Transverse colon (tissue), 4 donors: ENCODE measurements at places on chromosomes 11 and 22. TPM values are rescaled to one million over a fixed set of nuclear protein-coding genes. Genes with fewer than 3 reads are reported as not detected.

TMEM225 gene
- not detected for total RNA-seq

PATE2 gene
- total RNA-seq = not detected

SCN4B gene
- 0.75 TPM for total RNA-seq

OR5P2 gene
- total RNA-seq = not detected

HINFP gene
- 49.0 TPM for total RNA-seq

SERHL2 gene
- 0.95 TPM for total RNA-seq

OR6T1 gene
- not detected for total RNA-seq

CHRM4 gene
- 0.82 TPM for total RNA-seq

EMID1 gene
- 1.9 TPM for total RNA-seq

RFPL2 gene
- not detected for total RNA-seq

SESN3 gene
- total RNA-seq = 3.4 TPM

WDR74 gene
- total RNA-seq = 25.5 TPM

FGF4 gene
- total RNA-seq = not detected

SCGB2A2 gene
- total RNA-seq = not detected

CCDC116 gene
- total RNA-seq = not detected

DNA sequence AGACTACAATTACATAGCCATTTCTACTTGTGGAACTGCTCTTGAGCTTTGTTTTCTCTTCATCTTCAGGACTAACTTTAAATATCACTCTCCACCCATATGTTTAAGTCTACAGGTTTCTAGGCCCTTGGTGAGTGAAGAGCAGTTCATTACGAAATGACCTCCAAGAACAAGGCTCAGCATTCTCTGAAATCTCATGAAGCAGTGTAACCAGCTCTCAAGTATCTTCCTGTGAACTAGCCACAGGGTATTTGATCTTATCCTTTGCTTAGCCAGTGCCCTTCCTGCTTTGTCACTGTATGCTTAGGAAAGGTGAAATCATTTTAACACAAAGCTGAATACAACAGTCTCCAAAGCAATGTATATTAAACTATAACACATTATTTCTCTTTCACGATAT is 20.4 kb upstream of the LYVE1 start:
- no peak for DNase-seq

GRCh38 chr11:76795290-76795935 is 12.3 kb downstream of the TSKU start:
- DNase-seq = no peak

GRCh38 chr11:68828155-68828931 is 13.4 kb downstream of the CPT1A start:
- DNase-seq = no peak

DNA sequence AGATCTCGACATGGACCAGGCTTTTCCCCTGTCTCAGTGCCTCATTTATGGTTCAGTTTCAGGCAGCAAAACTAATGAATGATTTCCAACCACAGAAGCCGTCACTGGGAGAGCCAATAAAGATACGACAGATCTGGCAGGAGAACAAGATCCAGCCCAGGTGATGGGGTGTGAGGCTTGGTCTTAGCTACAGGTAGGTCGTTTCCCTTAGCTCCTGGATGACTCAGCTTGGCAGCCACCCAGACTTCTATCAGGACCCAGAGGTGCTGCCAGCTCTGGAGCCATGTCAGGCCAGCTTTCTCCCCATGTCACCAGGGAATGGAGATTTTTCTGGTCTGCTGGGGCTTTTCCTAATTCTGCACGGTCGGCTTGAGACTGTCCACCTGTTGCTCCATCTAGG is 36.3 kb upstream of the APOBEC3A start:
- peak; percentile 91 for DNase-seq

GRCh38 chr22:49664891-49665290 is 162.8 kb downstream of the BRD1 start:
- no peak for DNase-seq

GRCh38 chr11:61513143-61513765 is 4.7 kb downstream of the LRRC10B start:
- DNase-seq = no peak

DNA sequence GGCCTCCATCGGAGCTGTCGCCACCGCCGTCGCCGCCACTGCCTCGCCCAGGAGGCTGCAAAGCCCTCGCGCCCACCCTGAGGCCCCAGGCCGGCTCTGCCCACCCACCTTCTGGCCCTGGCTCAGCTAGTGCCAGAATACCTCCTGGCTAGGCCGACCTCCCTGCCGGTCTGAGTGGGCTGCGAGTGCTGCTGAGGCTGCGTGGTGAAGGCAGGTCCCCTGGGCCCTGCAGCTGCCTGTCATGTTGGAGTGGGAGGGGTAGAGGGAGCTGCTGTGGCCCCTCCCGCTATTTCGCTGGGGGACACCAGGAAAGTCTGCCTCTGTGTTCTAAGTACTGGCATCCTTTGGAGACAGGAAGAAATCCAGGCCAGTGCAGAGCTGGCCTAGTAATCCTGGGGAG is 34.2 kb downstream of the LRRC10B start:
- no peak for DNase-seq

- DNase-seq = no peak
These were observed 50.5 kb upstream of the ZBED5 start for GRCh38 chr11:10908215-10908951.

- no peak for DNase-seq
These were observed 9.0 kb downstream of the DGAT2 start for GRCh38 chr11:75777461-75778110.

DNA sequence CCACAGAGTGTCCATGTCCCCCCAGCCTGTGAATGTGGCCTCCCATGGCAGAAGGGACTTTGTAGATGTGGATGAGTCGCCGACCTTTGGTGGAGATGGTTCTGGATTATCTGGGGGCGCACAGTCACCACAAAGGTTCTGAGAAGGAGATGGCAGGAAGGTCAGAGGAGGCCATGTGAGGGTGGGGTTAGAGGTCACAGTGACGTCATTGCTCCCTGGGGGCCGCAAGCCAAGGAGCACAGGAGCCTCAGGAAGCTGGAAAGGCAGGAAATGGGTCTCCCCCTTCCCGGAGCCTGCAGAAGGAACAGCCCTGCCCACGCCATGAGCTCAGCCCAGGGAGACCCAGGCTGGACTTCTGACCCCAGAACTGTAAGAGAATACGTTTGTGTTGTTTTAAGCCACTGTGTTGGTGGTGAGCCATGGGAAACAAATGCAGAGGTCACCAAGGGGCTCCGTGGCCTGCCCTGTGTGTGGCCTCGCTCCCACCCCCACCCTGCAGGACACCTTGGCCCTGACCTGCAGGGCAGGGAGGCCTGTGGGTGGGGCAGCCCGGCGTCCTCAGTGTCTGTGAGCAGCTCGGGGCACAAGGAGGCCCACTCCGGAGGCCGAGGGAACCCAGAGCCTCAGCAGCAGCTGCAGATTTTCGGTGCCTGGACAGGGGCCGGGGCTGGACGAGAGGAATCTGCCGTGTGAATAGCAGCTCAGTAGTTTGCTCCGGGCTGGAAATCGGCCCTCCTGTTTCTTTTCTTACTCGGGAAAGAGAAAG is 32.1 kb downstream of the GRAMD4 start:
- DNase-seq = peak; percentile 48

DNA sequence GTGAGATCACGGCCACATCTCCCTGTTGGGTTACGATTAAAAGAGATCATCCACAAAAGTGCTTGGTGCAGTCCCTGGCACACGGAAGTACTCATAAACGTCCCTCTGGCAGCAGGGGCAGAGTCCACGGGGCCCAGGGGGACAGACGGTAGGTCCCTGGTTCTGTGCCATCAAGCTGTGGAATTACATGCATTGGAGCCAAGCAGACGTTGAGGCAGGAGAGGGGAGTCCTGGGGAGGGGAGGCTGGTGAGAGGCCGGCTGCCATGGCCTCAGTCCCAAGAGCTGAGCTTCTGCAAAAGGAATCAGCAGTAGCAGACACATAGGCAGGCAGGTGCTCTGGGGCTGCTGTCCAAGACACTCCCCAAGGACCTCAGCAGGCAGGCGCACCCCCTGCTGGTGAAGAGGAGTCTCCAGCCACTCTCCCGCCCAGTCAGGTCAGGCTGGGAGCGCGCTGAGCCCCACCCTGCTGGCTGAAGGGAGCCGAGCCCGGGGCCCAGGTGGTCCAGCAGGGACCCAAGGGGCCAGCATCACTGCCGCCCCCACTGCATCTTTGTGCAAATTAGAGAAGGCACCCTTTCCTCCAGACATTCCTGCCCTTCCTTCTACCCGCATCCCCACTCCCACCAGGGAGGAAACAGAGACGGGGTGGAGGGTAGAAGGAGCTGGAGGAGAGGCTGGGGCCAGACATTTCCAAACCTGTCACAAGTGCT is 7.6 kb upstream of the KCTD17 start:
- DNase-seq = peak; percentile 89

DNA sequence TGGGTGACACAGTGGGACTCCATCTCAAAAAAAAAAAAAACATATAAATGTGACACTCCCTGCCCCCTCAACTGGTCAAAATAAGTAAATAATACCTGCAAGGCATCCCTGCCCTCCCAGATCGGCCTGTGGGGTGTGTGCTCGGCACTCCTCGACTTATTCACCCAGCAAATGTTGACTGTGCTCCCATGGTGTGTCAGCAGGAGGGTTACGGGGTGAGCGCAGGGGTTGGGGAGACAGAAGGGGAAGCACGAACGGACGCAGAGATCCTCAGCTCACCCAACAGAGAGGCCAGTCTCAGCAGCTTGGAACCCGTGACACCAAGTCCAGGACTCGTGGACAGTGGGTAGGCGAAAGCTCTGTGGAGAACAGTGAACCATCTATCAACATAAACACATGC is 1.6 kb upstream of the ADM2 start:
- DNase-seq = no peak

DNA sequence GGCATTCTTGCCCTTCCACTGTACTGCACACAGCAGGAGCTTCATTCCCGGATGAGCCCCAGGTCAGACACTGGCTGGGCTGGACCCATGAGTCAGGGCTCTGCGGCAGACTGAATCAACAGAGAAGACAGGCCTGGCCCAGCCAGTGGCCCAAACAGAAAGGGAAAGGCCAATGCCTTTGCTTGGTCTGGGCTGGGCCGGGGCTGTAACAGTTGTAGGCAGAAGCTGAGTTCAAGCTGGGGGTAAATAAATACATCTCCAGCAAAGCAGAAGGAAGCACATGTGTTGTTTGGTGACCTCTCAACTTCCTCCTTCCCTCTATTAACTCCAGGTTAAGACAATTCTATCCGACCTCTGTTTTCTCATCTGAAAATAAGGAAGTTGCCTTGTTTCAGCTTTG is 1.8 kb upstream of the SMIM35 start:
- DNase-seq = peak; percentile 63

DNA sequence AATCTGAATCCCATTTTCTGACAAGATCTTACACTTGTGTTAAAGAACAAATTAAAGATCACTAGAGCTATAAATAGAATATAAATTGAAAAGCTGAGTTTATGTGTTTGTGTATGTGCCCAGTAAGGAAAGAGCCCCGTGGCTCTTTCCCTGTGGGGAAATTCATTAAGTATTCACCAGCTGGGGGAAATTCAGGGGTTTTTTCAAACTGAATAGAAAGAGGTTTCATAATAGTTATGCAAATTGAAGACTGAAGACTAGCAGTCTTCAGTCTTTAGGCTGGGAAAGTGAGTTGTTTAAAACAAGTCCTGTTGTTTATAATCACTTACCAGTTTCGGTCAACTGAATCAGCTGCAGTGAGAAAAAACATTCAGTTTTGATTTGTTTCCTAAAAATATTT is 11.3 kb upstream of the MS4A7 start:
- no peak for DNase-seq

GRCh38 chr11:114832532-114833125 is 154.3 kb downstream of the NXPE2 start:
- no peak for DNase-seq

- DNase-seq = no peak
These were observed 171.5 kb downstream of the FAT3 start for GRCh38 chr11:92396133-92396532.

- DNase-seq = no peak
These were observed 199.1 kb upstream of the NCAM1 start for GRCh38 chr11:112761911-112762706.

DNA sequence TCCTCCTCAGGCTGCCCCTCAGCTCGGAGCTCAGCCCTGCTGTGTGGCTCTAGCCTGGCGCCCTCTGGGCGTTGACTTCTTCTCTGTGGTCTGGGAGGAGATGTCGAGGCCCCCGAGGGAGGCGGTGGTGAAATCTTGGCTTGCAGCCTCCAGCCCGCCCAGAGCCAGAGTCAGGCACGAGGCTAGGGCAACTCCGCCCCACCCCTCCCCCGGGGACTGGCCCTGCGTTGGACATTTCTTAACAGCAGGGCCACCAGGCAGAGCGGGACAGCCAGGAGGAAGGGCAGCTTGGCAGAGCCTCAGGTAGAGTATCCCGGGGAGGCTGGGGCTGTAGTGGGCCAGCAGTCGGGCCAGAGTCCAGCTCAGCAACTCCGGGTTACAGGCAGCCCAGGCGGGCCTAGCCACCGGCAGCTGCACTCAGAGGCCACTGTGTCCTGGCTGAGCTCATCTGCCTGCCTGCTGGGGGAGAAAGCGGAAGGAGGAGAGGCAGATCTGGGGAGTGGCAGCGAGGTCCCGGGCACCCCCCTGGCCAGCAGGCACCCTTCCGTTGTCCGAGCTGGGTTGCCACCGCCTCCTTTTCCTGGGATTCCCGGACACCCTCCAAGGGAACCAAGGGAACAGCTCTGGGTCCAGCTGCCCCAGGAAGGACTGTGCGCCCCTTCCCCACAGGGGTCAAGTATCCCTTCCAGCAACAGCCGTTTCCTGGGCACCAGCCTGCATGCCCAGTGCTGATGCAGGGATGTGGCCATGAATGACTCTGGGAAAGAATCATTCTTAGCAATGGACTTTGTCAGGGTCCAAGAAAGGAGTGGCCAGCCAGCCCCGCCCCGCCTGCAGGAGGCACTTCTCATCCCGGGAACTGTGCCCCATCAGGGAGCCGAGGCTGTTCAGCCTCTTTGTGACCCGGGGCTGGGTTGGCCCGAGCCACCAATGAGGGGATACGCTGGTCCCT is at the start of gene ALDH3B1:
TSS of gene ALDH3B1 (plus strand) at position 238 of the 952 bp plus-strand sequence. CDS start 4,971 bp downstream, outside the sequence.
- peak; percentile 92 for DNase-seq

DNA sequence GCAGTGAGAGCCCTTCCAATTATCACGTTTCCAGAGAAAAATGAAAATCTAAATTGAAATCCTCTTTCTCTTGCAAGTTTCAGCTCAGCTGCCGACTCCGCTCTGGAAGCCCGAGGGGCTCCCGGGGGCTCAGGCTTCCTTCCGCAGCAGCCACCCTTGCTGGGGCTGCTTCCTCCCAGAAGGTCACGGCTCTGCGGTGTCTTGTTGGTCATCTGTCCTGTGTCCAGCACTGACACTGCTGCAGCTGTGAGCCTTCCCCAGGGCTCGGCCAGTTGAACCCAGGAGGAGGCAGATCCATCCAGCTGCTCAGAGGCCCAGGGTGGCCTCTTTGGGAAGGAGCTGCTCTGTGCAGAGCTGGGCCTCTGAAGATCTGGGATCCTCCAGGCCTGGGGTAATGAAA is 1337.2 kb downstream of the TBC1D22A start:
- no peak for DNase-seq

DNA sequence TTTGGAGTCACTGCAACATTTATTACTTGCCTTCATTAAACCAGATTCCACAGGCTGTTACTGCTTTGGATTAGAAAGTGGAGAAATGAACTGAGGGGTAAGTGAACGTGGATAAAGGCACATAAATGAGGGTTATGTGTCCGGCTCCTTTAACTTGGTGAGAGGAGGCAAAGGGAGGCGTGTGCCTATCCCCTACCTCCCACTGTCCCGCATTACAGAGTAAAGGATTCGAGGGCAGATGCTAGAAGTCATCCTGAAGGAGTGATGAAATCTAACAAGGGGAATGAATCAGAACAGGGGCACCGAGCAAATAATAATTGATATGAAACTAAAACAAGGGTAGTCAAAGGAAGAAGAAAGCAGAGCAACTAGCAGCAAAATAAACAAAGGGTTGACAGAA is 147.2 kb downstream of the GRIA4 start:
- DNase-seq = no peak

GRCh38 chr11:66172146-66172545 is 96.3 kb upstream of the RAB1B start:
- DNase-seq = no peak

GRCh38 chr22:26453812-26454500 is 24.9 kb downstream of the ASPHD2 start:
- no peak for DNase-seq
